Esophagus squamous epithelium (tissue), 5 donors: ENCODE measurements at places on chromosomes 4 and X.

DNA sequence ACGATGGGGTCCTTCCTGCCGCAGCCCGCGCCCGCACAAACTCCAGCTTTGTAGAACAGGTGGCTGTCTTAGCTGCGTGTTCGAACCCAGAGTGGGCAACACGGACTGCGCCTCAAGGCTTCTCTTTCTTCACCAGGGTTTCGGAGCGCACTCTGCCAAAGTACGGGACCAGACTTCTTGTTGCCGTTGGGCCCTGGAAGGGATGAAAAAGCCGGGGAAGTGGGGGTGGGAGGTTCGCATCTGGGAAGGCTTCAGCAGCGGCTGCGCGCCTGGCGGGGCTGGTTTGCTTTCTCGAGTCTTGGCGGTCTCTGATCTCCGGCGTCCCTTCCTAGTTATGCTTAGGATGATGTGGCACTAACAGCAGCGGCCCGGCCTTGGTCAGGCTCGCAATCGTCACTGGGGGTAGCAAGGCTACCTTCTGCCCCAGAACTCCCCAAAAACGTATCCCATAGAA lies 673 bp downstream of the PARM1 start:
- no peak for DNase-seq

GRCh38 chr4:169485791-169486742 lies 126.3 kb downstream of the NEK1 start:
- DNase-seq: no peak

DNA sequence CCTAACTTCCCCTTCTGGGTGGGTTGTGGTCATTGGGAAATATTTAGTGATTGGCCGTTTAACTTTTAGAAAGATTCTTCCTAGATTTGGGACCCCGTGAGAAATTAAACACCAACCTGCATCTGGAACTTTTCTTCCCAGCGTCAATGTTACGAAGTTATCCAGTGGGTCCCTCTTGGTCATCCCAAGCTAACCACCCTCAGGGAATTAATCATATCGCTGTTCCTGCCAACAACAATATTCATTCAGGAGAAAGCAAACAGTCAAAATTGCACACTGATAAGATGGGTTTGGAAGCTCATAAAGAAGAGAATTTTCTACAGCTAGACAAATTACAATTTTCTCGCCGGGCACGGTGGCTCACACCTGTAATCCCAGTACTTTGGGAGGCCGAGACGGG lies 121.2 kb upstream of the STX18 start:
- DNase-seq: no peak

GRCh38 chr4:119615068-119615719 lies 13.4 kb downstream of the PDE5A start:
- DNase-seq: no peak

GRCh38 chr4:8761824-8762205 lies 109.8 kb downstream of the HMX1 start:
- DNase-seq: no peak

GRCh38 chrX:39459952-39460351 lies 637.8 kb downstream of the BCOR start:
- no peak for DNase-seq

GRCh38 chr4:25872851-25873631 lies 10.3 kb upstream of the SEL1L3 start:
- no peak for DNase-seq

DNA sequence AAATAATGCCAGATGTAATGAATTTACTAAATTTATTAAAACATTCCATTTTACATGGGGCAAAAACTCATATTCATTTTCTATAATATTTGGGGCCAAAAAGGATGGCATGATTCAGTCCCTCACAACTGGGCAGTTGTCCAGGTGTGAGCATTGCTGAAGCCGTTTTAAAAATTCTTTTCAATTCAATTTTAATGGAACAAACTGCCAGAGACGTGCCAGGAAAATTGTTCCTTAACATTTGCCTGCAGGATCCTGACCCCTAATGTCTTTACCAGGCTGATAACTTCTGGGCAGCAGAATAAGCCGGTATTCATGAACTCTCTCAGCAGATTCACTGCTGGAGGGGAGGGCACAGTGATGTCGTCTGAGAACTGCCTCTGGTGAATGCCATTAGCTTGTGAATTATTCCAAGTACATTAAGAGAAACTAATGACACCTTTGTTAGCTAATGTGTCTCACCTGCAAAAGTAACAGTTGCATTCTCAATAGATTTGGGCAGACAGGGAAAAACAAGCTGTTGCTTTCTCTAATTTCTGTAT lies 1445.1 kb upstream of the TENM3 start:
- DNase-seq: no peak

GRCh38 chrX:100939333-100939732 lies 10.6 kb upstream of the XKRX start:
- no peak for DNase-seq

DNA sequence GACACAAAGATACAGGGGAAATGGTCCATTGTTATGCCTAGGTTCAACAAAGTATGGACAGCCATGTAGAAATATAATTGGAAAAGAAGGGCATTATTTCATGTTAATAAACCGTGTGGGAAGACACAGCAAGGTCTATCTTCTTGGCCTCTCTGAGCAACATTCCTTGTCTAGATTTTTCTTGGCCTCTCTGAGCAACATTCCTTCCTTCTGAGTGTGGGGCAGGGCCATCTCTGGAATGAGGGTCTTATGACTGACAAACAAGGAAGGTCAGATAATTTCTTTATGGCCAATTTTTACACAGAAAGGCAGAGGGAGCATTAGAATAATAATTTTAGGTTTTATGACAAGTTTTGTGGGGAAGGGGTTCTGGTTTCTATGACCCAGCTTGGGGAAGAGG lies 24.3 kb upstream of the MAOA start:
- no peak for DNase-seq

DNA sequence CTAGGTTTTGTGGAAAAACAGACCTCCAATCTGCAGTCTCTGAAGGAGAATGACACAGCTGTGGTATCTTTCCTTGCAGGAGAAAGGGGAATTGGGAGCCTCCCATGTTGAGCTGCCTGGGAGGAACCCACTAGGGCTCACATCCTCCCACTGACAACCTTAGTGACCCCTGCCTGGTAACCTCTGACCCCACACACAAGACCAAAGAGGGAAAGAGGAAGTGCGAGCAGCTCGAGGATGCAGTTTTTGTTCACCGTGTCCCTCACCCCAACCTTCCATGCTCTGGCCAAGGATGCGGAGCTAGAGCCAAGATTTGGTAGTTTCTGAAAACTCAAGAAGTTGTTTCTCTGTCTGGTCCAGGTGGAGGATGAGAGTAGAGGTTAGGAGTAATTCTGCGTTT lies 5.4 kb upstream of the ZXDA start:
- DNase-seq: no peak

GRCh38 chr4:126269106-126269505 lies 954.4 kb downstream of the FAT4 start:
- DNase-seq: no peak

- DNase-seq: no peak
Measured at GRCh38 chr4:152723236-152723635, 43.4 kb upstream of the TMEM154 start.

DNA sequence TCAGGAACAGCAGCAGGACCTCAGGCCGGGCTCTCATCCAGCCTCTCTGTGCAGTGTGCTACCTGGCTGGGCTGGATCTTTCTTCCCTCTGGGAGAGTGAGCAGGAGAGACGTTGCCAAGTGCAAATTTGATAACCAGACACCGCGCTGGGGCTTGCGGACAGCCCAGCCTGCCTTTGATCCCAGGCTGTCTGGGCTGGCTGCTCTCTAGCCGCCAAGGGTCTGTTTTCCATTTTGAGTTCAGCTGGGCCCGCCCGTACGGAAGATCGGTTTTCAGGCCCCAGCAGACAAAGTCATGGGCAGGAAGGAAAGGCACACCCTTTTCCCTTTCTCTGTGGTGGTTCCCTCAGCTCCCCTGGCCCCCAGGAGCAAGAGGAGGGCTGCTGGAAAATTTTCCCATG lies 90.2 kb downstream of the CPZ start:
- no peak for DNase-seq

DNA sequence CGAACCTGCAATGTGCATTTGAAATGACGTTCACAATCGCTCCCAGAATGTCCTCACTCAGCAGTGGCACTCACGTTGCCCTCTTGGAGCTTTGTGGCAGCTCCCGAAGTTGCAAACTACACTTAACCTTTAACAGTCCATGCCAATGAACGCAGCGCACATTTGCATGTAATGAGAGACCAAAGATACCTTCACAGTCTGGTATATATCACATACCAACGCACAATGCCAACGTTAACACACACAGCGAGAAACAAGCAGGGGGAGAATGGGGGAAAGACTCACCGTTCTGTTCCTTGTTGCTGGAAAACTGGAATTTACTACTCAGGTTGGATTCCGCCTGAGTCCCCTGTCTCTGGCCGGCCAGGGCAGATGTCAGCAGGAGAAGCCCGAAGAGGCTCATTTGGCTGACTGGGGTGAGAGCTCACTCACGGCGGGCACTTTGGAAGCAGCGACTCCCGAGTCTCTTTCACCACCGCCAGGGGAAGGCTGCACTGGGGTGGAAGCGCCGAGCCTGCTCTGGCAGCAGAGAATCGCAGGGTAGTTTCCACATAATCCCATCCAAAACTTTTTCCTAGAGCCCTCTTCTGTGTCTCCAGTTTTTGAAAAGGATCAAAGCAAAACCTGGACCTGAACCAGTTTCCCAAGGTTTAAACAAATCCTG lies 966 bp downstream of the PDGFC start:
- DNase-seq: peak; percentile 1

DNA sequence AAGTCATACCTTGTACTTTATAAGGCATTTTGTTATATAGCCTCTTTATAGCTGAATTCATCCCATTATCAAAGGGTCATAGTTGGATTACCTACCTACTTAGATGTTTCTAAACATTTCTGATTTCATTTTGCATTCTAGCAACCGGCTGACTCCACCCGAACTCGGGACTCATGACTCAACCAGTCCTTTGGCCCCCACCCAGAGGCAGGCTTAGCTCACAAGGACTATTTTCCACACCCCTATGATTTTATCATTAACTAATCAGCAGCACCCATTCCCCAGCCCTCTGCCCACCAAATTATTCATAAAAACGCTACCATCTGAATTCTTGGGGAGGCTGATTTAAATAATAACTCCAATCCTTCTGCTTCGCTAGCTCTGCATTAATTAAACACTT lies 79.9 kb upstream of the EGFL6 start:
- DNase-seq: no peak
